Head of caudate nucleus (tissue), 42 donors: ENCODE measurements at places on chromosomes 1 and 21.

- DNase-seq, result no peak
These were observed 175.0 kb upstream of the COL11A1 start for GRCh38 chr1:103283371-103283770.

DNA sequence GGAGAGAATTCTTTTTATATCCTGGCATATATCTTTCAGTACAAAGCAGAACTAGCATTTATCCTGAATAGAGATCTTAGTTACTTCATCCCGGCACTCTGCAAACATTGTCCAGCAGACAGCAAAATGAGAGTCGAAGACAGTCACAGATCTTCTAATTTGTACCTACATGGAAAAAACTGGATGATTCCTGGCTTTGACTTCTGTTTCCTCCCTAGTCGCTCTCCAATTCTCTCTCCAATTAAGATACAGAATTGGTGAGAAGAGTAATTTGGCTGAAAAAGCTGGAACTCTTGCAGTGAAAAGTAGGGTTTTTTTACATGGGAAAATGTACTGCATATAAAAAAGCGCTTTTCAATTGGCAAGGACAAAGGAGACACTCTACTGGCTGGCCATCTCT is 151.1 kb upstream of the C8B start:
- DNase-seq, result no peak

DNA sequence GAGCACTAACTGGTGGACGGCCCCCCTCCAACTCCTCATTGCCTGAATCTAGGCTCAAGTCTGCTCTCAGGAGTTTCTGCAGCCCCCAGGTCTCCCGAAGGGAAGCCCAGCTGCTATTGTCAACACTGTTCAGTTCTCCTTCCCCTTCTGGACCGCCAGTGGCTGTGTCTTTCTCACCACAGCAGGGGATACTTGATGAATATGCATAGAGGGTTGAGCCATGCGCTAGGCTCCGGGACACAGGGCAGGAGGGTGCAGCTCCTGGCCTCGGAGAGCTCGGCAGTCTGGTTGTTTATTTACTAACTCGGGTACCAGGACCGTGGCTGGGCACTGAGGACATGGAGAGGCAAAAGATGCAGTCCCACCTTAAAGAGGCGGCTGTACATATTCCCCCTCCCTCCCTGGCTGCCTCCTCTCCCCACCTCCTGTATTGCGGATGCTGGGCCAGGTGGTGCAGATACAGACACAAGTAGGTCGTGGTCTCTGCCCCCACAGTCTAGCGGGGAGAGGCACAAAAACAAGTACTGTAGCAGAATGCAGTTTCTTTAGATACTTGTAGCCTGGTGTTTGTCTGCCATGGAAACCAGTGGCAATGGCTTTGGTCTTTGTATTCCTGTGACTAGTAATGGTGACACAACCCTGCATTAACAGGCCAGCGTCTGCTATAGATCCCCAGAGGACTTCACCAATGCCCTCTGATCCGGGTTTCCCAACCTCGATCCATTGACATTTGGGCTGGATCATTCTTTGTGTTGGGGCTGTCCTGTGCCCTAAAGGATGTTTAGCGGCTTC is 26.2 kb downstream of the ARHGEF10L start:
- peak; percentile 49 for DNase-seq

GRCh38 chr1:63868268-63868781 is 94.5 kb downstream of the ROR1 start:
- DNase-seq, result no peak

- no peak for DNase-seq
These were observed 8.4 kb downstream of the LRRC3 start for GRCh38 chr21:44463724-44464123.

DNA sequence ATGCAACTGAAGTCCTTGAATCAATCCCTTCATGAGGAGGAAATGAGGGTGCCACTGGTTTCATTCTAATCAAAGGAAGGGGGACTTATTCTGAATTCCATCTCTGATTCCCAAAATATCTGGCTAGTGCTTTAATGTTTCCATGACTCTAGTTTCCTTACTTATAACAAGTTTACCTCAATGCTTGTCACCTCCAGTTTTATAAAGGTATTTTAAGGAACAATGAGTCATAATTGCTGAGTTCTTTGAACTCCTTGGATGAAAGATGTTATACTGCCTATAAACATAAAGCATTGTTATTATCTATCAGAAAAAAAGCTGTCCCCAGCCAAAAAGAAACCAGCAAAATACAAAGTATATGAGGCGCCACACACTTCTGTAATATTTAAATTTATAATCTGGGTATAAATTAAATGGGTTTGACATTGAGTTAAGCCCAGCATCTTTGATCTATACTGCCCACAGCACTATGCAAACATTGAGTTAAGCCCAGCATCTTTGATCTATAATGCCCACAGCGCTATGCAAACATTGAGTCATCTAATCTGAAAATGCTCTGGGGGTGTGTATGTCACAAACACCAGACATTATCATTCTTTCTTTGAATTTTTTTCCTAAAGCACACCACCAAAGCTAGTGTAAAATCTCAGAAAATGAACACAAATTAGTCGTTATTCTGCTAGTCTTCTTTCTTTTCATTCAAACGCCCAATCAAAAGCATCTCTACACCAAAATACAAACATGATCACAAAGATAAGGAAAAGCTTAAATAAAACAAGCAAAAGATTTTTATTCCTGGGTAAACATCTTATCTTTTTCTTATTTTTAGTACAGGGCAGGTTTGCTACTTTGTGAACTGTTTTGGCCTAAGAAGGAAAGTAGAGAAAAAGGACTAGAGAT is 11.5 kb upstream of the CXADR start:
- no peak for DNase-seq

DNA sequence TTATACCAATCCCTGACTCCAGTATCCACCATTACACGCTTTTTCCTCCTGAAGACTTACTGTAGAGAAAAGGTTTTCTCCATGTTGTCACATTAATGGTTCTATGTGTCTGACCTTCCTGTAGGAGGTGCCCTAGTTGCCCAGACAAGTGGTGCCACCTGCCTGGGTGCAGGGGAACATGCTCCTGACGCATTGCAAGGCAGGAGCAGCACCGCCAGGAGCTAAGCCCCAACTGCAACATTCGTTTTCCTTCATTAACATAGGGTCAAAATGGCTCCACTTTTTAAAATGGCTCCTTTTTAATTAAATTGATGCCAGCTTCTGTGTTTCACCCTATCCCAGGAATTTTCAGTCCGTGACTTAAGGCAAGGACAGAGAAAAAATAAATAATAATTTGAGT is 220.1 kb upstream of the SAMSN1 start:
- no peak for DNase-seq

GRCh38 chr1:159187033-159187432 is 15.6 kb downstream of the CADM3 start:
- DNase-seq, result no peak

DNA sequence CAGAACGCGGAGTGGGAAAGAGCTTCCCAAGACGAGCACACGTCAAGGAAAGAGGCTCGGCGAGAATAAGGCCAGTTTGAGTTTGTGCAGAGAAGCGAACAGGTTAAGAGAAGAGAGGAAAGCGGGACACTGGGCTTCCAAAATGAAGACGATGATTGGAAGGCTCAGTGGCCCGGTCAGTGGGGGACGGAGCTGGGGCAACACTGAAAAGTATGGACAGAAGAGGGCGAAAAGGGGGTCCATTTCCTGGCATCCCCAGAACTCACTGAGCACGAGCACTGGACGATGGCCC is 258 bp downstream of the CCT3 start:
- peak; percentile 26 for DNase-seq

DNA sequence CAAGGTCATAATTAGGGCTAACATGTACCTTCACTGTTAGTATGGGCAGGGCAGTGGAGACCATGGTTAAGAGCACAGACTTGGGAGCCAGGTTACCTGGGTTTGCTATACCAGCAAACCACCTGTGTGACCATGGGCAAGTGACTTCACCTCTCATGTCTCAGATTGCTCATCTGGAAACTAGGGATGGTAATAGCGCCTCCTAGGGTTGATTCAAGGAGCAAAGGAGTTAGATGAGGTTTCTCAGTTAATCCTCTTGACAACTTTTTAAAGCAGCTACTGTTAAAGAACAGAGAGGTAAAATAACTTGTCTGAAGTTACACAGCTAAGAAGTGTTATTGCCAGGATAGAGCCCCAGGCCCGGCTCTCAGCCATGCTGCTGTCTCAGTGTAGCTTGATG is 790 bp upstream of the MATN1 start:
- no peak for DNase-seq

- no peak for DNase-seq
These were observed 342 bp downstream of the GSTM5 start for GRCh38 chr1:109712321-109712864.

DNA sequence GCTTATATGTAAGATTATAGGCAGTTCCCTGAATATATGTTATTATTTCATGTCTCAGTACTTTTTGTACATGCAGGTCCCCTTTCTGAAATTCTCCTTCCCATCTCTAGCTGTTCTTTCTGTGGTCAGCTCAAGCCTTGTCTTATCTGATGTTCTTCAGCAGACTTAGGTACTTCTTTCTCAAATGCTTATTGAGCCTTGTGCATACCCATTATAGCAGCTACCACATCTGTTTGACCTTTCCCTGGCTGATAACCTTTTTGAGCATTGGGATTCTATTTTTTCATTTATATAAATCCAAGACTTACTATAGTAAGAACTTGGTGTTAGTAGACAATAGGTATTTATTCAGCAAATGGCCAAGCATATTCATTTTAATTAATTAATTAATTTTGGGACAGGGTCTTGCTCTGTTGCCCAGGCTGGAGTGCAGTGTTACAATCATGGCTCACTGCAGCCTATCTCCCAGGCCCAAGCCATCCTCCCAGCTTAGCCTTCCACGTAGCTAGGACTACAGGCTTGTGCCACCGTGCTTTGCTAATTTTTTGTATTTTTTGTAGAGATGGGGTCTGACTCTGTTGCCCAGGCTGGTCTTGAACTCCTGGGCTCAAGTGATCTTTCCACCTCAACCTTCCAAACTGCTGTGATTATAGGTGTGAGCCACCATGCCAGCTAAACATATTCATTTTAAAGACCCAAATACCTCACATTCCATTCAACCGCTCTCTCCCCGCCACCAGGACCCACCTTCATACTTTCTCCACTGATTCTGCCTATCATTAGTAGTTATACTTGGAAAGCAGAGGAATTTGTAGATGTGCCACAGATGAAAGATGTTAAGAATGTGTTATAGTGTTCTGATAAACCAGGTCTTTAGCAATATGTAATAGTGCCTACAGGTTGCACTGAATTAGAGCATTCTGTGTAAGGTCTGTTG is 16.7 kb downstream of the TIPRL start:
- no peak for DNase-seq

- DNase-seq, result no peak
These were observed 15.6 kb downstream of the C1orf159 start for GRCh38 chr1:1100296-1100695.

DNA sequence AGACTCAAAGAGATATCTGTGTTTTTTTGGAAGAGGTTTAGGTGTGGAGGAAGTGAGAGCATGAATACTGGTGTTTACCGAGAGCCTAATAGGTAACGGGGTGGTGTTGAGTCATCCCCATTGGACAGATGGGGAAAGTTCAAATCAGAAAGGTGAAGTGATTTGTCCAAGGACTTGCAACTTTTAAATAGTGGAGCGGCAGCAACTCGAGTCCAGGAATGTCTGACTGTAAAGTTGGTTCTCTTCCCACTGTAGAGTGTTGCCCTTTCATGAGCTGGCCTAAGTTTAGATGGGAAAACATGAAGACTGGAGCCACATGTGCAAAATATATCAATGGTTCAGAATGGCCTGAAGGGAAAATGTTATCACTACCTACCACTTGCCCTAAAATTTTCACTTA is 125.7 kb downstream of the LYPLAL1 start:
- no peak for DNase-seq

DNA sequence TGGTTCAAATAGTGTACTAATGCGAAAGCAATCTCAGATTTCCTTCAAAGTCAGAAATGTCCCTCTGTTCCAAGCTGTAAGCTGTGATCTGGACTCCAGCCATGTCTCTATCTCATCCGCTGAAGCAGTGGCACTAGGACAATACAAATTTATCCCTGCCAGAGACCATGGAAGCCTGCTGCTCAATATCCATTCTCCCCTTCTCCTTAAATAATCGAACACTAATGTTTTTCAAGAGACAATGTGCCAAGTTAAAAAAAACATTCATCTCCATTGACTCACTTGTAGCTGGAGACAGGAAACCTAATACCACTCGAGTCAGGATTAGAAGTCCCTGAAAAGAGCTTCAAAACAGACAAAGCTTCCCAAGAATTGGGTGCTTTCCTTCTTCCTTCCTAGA is 38.5 kb upstream of the PGBD5 start:
- DNase-seq, result peak; percentile 29

- no peak for DNase-seq
These were observed 186.0 kb downstream of the APP start for GRCh38 chr21:25984538-25984937.

DNA sequence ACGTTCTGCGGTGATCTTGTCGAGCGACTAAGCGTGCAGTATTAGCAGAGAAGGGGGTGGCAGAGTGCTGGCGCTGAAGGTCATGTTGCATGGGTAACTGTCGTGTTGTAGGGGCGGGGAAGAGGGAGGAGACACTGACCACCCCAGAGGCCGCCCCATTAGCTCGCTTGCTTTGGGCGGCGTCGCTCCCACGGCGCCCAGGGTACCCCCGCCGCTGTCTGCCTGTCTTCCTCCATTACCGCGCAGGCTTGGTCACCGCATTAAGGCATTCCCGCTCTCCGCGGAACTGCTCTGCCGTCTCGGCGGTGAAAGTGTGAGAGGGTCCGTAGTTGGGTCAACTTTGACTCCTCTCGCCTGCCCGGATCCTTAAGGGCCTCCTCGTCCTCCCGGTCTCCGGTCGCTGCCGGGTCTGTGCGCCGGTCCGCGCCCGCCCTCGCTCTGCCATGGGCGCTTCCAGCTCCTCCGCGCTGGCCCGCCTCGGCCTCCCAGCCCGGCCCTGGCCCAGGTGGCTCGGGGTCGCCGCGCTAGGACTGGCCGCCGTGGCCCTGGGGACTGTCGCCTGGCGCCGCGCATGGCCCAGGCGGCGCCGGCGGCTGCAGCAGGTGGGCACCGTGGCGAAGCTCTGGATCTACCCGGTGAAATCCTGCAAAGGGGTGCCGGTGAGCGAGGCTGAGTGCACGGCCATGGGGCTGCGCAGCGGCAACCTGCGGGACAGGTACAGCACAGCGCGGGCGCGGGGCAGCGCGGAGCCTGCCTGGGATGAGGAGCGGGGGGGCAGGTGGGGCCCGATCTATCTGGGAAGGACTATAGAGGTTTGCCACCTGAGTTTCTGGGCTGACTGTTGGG is at the start of gene MTARC2:
Gene MTARC2 (plus strand): TSS at position 234 of the 846 bp plus-strand sequence. CDS start 210 bp downstream, at position 444.
- peak; percentile 59 for DNase-seq

GRCh38 chr1:68231627-68232288 is 565 bp downstream of the WLS start:
- peak; percentile 47 for DNase-seq
